Activated CD4-positive, alpha-beta memory T cell treated with anti-CD3 and anti-CD28 coated beads, Interleukin-2, amount 10 ng/mL, durations not matched to agents 7 days and 5 days (primary cell): ENCODE measurements at places on chromosomes 2 and 18. TPM values are rescaled to one million over a fixed set of nuclear protein-coding genes. Genes with fewer than 3 reads are reported as not detected.

DNA sequence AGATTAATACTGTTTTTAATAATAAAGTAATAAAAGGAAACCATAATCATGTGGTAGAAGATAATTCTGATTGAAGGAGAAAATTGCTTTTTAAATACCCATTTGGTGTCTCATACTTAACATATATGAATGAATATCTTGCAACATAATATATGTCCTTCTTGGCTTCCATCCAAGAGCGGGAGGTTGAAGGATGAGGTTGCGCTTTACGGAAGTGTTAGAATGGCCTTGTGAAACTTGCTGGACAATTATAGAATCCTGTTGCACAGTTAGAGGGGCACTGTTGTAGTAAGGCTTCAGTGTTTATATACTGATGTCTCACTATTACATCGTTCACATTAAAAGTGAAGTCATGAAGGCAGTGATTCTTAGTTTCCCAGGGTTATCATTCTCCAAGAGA, 9.4 kb downstream of the INSIG2 start:
- DNase-seq = no peak
- peaks cover 36% of the 10 kb centered on the region for H3K4me1 ChIP-seq
- no peak overlapping the region for H3K4me3 ChIP-seq

GRCh38 chr18:55301824-55302166, 286.2 kb downstream of the TCF4 start:
- H3K4me1 ChIP-seq = no peaks in the 10 kb centered on the region
- no peaks in the 10 kb centered on the region for H3K27me3 ChIP-seq
- H3K36me3 ChIP-seq = no peaks in the 10 kb centered on the region

GRCh38 chr2:201258666-201259615, 1.4 kb upstream of the CASP8 start:
- no peaks in the 10 kb centered on the region for H3K27me3 ChIP-seq
- DNase-seq = no peak
- H3K4me3 ChIP-seq = peak overlapping the region; percentile 81
- peaks cover 47% of the 10 kb centered on the region for H3K36me3 ChIP-seq

Gene LAMA1
- total RNA-seq = not detected

Gene SH3RF3
- total RNA-seq = 0.23 TPM

DNA sequence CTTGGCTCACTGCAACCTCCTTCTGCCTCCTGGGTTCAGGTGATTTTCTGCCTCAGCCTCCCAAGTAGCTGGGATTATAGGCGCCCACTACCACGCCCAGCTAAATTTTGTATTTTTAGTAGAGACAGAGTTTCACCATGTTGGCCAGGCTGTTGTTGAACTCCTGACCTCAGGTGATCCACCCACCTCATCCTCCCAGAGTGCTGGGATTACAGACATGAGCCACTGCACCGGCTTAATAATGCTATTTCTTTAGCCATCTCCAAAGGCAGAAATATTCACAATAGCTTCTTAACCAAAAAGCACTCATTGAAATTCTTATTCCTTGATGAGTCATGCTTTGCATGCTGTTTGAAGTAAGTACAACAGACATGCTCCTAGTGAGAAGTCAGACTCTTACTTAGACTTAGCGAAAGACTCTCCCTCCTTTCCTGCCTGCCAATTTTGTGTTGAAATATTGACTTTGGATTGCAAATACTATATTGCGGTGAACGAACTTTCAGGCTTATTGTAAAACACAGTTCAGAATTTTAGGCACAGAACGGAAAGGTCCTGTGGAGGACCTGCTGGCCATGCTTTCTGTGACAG, 4.4 kb downstream of the ACTR3 start:
- H3K27me3 ChIP-seq = no peaks in the 10 kb centered on the region
- H3K4me1 ChIP-seq = peaks cover 72% of the 10 kb centered on the region
- peaks cover 70% of the 10 kb centered on the region for H3K36me3 ChIP-seq
- H3K4me3 ChIP-seq = peak overlapping the region; percentile 99

Gene SLC5A7
- not detected for total RNA-seq

DNA sequence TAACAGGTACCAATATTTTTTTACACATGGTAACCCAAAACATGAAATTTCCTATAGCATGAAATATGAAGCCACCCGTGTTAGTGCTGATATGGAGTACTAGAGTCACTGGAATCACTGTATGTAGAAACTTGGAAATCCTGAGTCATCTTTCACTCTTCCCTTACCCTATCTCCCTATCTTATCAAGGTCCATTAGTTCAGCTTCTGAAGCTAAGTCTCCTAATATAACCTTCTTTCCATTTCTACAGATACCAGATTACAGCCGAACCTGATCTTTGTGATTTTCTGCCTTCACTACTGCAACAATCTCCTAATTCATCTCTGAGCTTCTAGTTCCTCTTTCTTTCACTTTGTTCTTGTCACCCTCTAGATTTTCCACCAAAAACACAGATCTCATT, 59.0 kb downstream of the SEPTIN10 start:
- peaks cover 2% of the 10 kb centered on the region for H3K4me1 ChIP-seq
- H3K4me3 ChIP-seq = no peak overlapping the region
- peaks cover 12% of the 10 kb centered on the region for H3K27me3 ChIP-seq

Gene NAT8
- not detected for total RNA-seq

DNA sequence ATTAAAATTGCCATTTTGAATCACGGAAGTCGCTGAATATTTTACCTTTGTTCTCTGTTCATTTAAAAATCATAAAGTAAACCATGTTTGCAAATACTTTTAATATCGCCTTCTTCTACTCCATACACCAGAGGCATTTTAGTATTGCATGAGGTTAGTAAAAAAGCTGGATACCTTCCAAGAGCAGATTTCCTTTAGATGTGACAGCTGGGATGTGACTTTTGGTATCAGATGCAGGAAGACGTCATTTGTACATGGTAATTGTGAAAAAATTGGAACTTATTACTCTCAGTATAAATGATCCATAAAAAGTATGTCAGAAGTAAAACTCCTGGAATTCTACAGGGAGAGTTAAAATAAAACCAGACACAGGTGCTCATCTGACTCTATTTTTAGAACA, 89.5 kb downstream of the SLC4A10 start:
- no peaks in the 10 kb centered on the region for H3K27me3 ChIP-seq
- H3K4me1 ChIP-seq = peaks cover 9% of the 10 kb centered on the region
- no peak overlapping the region for H3K4me3 ChIP-seq
- peaks cover 2% of the 10 kb centered on the region for H3K36me3 ChIP-seq
- no peak for DNase-seq
- no peak overlapping the region for H3K27ac ChIP-seq

DNA sequence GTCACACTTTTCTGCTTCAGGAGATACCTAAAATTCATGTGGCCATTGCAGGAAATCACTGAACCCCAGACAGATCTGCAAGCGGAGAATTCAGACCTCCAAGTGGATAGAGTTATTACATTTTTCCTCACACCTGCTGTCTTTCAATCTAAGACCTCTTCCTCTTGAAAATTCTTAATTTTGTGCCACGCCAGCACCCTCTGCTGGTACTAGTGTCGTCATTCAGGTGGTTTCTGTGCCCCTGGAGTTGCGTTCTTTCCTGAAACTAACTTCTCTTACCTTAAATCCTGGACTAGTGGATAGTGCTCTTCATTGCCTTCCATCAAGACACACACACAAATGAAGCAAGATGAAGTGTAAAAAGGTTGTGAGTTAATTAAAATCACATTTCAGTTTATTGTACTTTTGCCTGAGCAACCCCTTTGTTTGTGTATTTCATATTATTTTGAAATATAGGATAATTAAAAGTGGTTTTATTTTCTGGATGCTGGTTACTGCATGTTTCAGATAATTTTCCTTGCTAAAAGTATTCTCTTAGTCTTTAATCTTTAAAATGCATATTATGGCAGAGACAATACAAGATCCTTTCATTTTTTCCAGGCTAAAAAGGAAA, 1.6 kb upstream of the DNER start:
- H3K4me1 ChIP-seq = peaks cover 13% of the 10 kb centered on the region
- peak; percentile 28 for DNase-seq
- peaks cover 3% of the 10 kb centered on the region for H3K36me3 ChIP-seq
- no peak overlapping the region for H3K27ac ChIP-seq

Gene PROC
- total RNA-seq = not detected

Gene EFEMP1
- total RNA-seq = not detected

DNA sequence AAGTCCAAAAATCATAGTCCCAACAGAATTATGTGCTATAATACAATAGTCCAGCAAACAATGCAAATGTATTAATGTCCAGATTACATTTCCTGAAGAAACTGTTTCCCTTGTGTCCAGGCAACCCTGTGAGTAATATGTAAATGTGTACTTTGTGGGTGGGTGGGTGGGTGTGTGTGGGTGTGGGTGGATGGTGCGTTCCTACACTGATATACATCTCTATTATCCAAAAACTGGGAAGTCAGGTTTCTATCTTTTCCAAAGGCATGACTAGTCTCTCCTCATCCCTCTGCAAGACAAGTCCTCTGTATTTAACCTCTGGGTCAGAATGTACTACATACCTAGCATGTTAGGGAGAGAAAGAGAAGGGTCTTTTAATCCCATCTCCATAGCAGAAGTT, 71.6 kb downstream of the LNPK start:
- no peaks in the 10 kb centered on the region for H3K27me3 ChIP-seq
- H3K27ac ChIP-seq = no peak overlapping the region
- DNase-seq = no peak
- no peaks in the 10 kb centered on the region for H3K4me1 ChIP-seq
- H3K36me3 ChIP-seq = peaks cover 26% of the 10 kb centered on the region

GRCh38 chr18:22336406-22336805, 81.3 kb downstream of the CTAGE1 start:
- H3K27ac ChIP-seq = no peak overlapping the region
- H3K36me3 ChIP-seq = no peaks in the 10 kb centered on the region
- no peak overlapping the region for H3K4me3 ChIP-seq
- no peaks in the 10 kb centered on the region for H3K27me3 ChIP-seq

- peaks cover 62% of the 10 kb centered on the region for H3K36me3 ChIP-seq
- peaks cover 48% of the 10 kb centered on the region for H3K4me1 ChIP-seq
- no peaks in the 10 kb centered on the region for H3K27me3 ChIP-seq
- no peak for DNase-seq
Observed at GRCh38 chr2:191105082-191105481, 45.7 kb downstream of the STAT4 start.

- H3K27ac ChIP-seq = peak overlapping the region; percentile 37
- DNase-seq = no peak
- peaks cover 7% of the 10 kb centered on the region for H3K36me3 ChIP-seq
- H3K4me3 ChIP-seq = no peak overlapping the region
Observed at GRCh38 chr2:179252423-179252822, 12.2 kb downstream of the SESTD1 start.

DNA sequence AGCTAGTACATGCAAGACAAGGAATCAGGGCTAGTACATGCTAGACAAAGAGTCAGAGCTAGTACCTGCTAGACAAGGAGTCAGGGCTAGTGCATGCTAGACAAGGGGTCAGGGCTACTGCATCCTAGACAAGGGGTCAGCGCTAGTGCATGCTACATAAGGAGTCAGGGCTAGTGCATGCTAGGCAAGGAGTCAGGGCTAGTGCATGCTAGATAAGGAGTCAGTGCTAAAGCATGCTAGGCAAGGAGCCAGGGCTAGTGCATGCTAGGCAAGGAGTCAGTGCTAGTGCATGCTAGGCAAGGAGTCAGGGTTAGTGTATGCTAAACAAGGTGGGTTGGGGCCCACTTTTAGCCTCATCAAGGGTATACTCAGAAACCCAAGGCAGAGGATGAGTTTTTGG, 90.1 kb upstream of the FAM136A start:
- H3K27me3 ChIP-seq = peaks cover under 1% of the 10 kb centered on the region
- H3K4me3 ChIP-seq = no peak overlapping the region
- no peaks in the 10 kb centered on the region for H3K4me1 ChIP-seq
- DNase-seq = no peak

Gene LRRTM1
- total RNA-seq = not detected

DNA sequence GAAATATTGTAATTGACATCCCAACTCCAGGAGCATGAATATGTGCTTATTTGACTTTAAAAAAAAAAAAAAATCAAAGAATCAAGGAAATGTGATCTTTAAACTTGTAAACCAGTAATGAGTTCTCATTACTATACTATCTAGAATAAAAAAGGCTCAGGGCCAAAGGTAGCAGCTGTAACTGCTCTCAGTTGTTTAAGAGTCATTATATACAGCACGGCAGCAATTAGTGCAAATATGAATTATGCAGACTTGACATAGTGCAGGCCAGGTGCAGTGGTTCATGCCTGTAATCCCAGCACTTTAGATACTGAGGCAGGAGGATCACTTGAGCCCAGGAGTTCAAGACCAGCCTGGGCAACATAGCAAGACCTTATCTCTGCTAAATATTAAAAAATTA, 125.7 kb upstream of the TTC39C start:
- no peaks in the 10 kb centered on the region for H3K36me3 ChIP-seq
- H3K4me1 ChIP-seq = peaks cover 20% of the 10 kb centered on the region
- H3K4me3 ChIP-seq = no peak overlapping the region
- H3K27me3 ChIP-seq = no peaks in the 10 kb centered on the region

DNA sequence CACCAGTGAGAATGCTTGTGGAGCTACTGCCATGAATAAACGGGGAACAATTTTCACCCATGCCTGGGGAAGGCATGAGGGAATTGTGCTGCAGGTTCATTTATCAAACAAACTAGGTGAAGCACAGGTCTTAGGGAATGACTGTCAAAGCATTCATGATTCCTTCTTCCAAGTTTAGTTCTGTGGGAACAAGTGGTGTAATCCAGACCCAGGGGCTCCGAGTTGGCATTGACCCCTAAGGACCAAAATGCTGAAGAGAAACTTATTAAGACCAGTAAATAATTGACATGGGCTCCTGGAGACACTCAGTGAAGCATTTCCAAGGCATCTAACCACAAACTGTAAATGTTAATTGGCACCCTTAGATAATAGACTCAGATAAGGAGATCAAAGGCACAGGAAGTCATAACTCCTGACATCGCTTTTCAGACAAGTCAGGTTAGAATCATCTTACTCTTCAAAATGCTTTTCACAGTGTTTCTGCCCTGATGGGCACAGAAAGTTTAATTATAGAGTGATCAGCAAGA, 96.9 kb downstream of the SPP2 start:
- peaks cover 34% of the 10 kb centered on the region for H3K4me1 ChIP-seq
- DNase-seq = no peak
- no peak overlapping the region for H3K4me3 ChIP-seq
- H3K27me3 ChIP-seq = peaks cover 2% of the 10 kb centered on the region
- H3K27ac ChIP-seq = peak overlapping the region; percentile 46
- peaks cover 7% of the 10 kb centered on the region for H3K36me3 ChIP-seq

GRCh38 chr2:30318987-30319782, 87.9 kb downstream of the LBH start:
- DNase-seq = no peak
- H3K27me3 ChIP-seq = no peaks in the 10 kb centered on the region
- H3K4me1 ChIP-seq = peaks cover 22% of the 10 kb centered on the region
- no peak overlapping the region for H3K27ac ChIP-seq
- H3K36me3 ChIP-seq = peaks cover 2% of the 10 kb centered on the region

DNA sequence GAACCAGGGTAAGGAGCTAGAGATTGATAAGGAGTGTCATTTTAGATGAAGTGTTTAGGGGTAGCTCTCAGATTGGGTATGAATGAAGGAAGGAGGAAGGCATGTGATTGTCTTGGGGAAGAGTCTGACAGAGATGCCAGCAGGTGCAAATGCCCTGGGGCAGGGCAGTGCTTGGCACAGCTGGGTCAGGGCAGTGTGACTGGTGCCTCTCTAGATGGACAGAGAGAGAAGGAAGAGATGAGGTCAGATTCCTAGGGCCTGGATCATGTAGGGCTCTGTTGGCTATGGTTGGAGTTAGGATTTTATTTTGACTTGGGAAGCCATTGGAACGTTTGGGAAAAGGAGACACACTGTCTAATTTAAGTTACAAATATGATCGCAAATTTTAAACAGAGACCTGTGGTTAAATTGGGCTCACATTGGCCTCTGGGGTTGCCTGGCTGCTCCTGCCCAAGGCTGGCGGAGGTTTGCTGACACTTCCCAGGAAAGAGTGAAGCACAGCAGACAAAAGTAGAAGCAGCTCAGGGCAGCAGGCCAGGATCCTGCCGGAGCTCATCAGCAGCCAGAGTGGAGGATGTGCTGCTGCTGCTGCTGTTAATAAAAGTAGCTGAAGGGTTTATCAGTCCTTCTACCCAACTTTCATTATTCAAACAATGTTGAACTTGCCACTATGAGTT, 32.7 kb upstream of the FHL2 start:
- no peak overlapping the region for H3K4me3 ChIP-seq
- H3K27me3 ChIP-seq = peaks cover 10% of the 10 kb centered on the region
- H3K4me1 ChIP-seq = peaks cover 10% of the 10 kb centered on the region
- no peaks in the 10 kb centered on the region for H3K36me3 ChIP-seq
- no peak overlapping the region for H3K27ac ChIP-seq

Gene AQP12A
- total RNA-seq = not detected
